ENCODE measurements at places on chromosomes 7 and 10. TPM values are rescaled to one million over a fixed set of nuclear protein-coding genes. Genes with fewer than 3 reads are reported as not detected.

The PLEKHS1 gene
- polyA plus RNA-seq: 62.4 TPM

DNA sequence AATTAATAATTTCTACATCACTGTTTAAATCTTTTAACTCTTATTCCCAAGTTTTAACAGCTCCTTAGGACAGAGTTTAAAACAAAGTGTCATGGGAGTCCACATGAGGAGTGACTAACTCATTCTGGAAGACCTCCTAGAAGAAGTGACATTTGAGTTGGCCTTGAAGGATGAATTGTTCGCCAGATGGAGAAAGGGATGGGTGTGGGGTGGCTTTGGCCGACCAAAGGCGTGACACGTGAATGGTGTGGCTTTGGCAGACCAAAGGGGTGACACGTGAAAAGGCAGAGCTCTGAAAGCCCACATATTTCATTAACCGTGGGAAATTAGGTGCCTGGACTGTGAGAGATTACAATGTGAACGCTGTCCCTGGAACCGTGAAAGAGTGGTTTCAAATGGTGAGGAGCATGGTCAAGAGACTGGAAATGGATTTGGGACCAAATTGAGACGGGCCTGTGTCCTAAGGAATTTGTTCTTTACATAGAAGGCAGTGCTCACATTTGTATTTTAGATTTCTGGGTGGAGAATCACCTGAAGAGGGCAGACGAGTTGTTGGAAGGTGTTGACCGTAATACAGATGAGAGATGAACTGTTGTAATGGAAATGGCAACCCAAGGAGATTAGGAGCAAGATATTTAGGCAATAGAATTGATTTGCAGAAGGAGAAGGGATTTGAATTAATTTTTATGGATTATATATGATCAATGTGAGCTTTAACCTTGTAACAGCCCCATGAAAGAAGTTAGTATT, 228.1 kb downstream of the BICC1 start:
- DNase-seq: no peak

- no peak for DNase-seq
Observed at GRCh38 chr10:95431900-95432342, 129.2 kb downstream of the SORBS1 start.

DNA sequence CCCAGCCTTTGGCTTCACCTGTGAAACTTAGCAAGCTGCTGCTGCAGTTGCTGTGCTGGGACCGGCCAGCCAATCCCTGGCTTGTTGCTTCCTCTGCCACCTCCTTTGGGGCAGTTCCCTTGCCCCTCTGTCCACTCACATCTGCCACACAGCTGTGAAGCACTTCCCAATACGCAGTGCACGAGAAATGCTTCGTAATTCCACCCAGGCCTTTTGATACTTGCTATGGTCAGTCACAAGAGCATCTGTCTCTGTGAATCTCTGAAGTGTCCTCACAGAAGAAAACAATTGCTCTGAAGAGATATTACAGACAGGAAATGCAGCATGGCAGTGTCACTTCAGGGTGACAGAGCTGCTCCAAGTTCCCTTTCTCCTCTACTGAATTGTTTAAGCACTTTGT, 208.5 kb downstream of the PTEN start:
- no peak for DNase-seq

GRCh38 chr10:124214610-124215375, 121.4 kb upstream of the CHST15 start:
- DNase-seq: no peak

- DNase-seq: no peak
Observed at GRCh38 chr7:103031781-103032180, 42.8 kb downstream of the FBXL13 start.
